ENCODE measurements at places on chromosomes 11 and 22.

- peak; percentile 83 for DNase-seq
Measured at GRCh38 chr11:133956650-133957633, at the start of gene IGSF9B. IGSF9B (minus strand) TSS chr11:133956968; CDS start chr11:133956754, 214 bp downstream.

GRCh38 chr22:47291565-47292495 is 529.4 kb downstream of the TBC1D22A start:
- no peak for DNase-seq

- DNase-seq, result no peak
Measured at GRCh38 chr11:44246726-44247125, 63.2 kb downstream of the ALX4 start.

DNA sequence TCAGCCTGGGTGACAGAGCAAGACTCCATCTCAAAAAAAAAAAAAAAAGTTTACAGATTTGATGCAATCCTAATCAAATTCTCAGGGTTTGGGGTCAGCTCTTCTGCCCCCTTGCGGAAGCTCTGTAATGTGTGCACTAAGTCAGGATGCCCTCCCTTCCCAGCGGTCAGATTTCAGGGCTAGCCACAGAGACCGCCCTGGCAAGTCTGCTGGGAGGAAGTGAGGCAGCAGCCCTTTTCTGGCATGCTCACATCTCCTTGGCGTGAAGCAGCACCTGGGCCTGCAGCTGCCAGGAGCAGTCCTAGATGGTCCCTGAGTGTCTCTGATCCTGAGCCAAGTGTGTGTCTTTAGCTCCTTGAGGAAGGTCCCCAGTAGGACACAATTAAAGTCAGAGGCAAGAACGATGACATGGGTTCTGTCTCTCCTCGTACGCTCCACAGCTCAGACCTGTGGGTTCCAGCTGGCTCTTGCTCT is 10.9 kb upstream of the APOBEC3C start:
- peak; percentile 57 for DNase-seq

DNA sequence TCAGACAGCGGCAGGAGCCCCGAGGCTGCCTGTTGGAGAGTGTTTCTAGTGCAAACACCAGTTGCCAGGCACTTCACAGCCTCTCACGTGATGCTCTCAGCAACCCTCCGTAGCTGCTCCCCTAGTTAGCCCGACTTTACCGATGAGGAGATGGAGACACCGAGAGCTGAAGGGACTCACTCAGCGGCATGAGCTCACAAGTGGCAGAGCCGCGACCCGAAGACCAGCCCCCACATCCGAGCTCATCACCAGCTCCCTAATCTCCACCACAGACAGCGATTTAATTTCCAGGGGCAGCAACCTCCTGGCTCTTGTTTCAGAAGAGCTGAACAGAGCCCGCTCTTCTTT is 28.7 kb upstream of the RTL6 start:
- no peak for DNase-seq

GRCh38 chr11:68927280-68928135 is 23.8 kb downstream of the IGHMBP2 start:
- no peak for DNase-seq

GRCh38 chr11:74024261-74025029 is 15.6 kb upstream of the UCP3 start:
- peak; percentile 40 for DNase-seq

All from stimulated activated CD4-positive, alpha-beta T cell treated with anti-CD3 and anti-CD28 coated beads, TNF-alpha, amount 100 ng/mL, for 24 hours (primary cell).